ENCODE measurements at places on chromosomes 7 and 10.

DNA sequence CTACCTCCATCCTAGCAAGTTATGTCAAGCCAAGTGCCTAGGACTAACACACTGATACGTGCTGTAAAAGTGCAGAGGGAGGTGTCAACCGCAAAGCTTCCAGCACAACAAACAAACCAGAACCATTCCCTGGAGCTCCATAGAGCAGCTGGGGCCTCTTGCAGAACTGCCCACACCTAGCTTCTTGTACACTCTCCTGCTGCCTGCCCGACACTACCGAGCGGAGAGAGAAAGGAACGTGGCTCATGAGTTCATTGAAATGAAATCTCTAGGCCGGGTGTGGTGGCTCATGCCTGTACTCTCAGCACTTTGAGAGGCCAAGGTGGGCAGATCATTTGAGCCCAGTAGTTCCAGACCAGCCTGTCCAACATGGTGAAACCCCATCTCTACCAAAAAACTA lies 73.5 kb downstream of the MKI67 start:
- DNase-seq, result no peak

GRCh38 chr7:42407833-42408232 lies 170.8 kb upstream of the GLI3 start:
- no peak for DNase-seq

GRCh38 chr10:63154546-63155387 lies 21.6 kb downstream of the NRBF2 start:
- DNase-seq, result no peak

DNA sequence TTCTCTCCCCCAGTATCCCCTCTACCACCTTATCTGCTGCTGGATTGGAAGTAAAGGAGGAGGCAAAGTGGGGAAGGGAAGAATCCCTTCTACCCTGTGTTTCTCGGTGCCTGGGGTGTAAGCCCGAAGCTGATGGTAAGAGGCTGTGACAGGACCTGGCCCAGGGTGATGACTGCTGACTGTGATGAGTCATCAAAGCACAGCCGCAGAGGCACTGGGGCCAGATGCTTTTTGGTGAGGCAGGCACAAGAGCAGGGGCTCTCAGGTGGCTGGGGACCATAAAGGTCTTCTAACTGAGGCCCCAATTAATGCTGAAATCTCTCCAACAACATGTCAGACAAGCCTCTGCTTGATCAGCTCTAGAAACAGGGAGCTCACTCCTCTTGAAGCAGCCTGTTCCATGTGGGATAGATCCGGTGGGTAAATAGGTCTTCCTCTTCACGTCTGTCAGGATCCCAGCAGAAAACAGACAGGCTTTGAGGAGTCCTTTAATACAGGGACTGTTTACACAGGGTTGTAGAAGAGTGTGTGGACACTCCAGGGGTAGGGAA lies 86.1 kb upstream of the PCBD1 start:
- DNase-seq, result peak; percentile 29

GRCh38 chr10:110535958-110536891 lies 31.3 kb upstream of the SMC3 start:
- peak; percentile 59 for DNase-seq

GRCh38 chr10:3236644-3237404 lies 64.2 kb upstream of the PITRM1 start:
- DNase-seq, result no peak

- no peak for DNase-seq
Measured at GRCh38 chr7:116493449-116493848, 6.1 kb upstream of the CAV2 start.

DNA sequence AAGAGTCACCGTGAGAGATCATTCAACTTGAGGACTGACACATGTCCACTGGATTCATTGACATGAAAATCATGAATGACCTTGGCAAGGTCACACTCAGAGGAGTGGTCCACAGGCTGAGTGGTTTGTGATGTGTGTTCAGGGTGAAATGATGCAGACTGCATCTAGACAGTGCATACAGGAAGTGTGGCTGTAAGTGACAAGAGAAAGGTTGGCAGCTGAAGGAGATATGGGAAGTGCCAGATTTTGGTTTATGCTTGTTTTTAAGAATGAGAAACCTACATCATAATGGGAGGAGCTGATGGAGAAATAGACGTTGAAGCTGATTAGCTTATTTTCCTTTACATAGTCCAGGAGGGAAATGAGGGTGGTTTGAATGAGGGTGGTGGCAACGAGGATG lies 64.8 kb upstream of the VIPR2 start:
- DNase-seq, result no peak

GRCh38 chr10:119542357-119542987 lies at the start of gene RGS10:
Gene RGS10, minus strand, starts transcription at chr10:119542719. Its CDS starts 81 bp downstream, at chr10:119542638.
- DNase-seq, result peak; percentile 94

DNA sequence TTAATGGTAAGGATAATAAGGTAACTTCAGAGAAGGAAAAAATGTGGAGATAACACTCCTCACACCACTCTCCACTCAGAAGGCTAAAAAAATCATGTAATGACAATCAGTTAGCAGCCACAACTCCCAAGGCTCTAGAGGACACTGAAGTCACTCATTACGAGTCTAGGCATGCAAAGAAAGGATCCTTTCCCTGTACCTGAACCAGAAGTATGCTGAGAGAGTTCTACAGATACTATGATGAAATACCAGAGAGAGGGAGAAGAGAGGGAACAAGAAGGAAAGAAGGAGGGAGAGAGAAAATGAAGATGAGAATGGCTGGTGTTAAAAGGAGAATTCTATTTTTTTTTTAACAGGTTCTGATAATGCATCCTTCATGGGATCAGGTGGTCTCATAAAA lies 224.3 kb upstream of the PLXNA4 start:
- DNase-seq, result no peak

DNA sequence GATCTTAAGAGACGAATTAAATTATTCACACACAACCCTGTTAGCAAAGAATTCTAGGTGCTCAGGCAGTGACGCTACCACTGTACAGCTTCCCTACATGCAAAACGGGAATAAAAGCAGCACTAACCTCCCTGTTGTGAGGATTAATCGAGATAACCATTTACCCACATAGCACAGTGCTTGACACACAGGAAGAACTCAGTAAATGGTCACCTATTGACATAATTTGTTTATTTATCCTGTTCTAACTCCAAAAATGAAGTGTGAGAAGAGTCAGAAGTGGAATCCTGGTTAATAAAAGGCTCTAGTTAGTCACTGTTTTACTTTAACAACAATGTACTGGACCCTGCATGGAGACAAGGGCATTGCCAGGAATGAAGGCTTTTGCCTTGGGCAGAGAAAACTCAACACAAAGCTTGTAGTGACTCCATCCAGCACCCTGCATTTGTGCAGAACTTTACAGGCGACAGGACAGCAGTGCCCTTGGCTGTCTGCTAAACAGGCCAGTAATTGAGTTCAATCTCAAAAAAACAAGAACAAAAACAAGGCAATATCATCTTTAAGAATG lies 103.8 kb downstream of the SORBS1 start:
- no peak for DNase-seq

- no peak for DNase-seq
Measured at GRCh38 chr10:95475003-95475383, 86.2 kb downstream of the SORBS1 start.

GRCh38 chr10:8056871-8057331 lies 2.4 kb downstream of the GATA3 start:
- no peak for DNase-seq

GRCh38 chr10:3094609-3095036 lies 27.3 kb downstream of the PFKP start:
- DNase-seq, result no peak

GRCh38 chr10:104072786-104073185 lies 12.9 kb downstream of the COL17A1 start:
- DNase-seq, result peak; percentile 22

GRCh38 chr10:120732067-120732466 lies 119.1 kb upstream of the WDR11 start:
- no peak for DNase-seq

GRCh38 chr10:80051993-80052392 lies 26.5 kb upstream of the TMEM254 start:
- no peak for DNase-seq

DNA sequence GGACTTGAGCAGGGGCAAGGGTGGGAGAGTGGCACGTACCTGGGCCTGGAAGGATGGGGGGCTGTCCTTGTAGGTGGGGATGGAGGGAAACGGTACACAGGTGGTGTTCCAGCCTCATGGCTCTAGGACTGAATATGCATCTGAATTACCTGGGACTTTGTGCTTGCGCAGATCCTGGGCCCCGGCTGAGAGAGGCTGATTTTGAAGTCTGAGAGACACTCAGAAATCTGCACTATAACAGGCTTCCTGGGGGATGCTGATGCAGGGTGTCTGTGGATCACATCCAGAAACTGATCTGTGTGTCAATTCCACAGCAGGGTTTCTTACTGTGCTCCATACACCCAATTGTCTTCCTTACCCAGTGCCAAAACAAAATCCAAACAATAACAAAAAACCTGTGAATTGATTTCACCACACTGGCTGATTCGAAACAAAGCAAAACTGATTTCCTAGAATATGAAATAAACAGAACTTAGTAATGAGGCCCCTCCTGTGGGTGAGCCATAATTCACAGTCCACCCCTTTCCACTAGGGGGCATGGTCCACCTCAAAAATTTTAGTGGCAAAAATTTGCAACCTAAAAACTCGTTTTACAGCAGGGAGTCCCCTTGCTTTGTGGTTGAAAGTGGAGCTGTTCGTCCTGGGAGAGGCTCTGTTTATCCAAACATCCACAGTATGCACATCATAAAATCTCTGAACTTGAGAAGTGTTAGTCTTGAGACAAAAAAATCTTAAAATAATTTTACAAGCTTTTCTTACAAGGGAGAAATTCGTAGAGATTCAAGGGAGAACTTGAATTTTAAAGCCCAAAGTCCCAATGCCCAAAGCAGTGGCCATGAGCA lies 32.0 kb upstream of the PLEKHA1 start:
- peak; percentile 86 for DNase-seq

DNA sequence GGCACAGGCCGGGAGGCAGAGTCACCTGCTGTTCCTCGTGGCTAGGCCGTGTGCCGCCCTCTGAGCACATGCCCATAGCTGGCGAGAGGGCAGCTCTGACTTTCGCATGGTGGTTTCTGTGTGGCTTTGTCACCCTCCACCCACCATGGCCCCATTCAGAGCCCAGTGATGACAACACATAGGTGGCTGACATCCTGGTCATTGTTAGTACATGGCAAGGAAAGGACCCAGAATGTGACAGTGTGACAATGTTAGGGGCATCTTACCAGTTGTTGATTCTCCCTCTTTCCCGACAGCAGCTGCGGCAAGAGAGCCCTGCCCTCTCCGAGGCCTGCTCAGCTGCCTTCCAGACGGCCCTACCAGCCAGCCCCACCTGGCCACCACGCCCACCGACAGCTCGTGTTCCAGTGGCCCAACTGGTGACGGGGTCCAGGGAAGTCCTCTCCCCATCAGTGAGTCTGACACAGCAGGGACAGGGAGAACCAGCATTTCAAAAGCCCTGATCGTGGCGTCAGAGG lies 52.2 kb downstream of the ZNF467 start:
- no peak for DNase-seq

DNA sequence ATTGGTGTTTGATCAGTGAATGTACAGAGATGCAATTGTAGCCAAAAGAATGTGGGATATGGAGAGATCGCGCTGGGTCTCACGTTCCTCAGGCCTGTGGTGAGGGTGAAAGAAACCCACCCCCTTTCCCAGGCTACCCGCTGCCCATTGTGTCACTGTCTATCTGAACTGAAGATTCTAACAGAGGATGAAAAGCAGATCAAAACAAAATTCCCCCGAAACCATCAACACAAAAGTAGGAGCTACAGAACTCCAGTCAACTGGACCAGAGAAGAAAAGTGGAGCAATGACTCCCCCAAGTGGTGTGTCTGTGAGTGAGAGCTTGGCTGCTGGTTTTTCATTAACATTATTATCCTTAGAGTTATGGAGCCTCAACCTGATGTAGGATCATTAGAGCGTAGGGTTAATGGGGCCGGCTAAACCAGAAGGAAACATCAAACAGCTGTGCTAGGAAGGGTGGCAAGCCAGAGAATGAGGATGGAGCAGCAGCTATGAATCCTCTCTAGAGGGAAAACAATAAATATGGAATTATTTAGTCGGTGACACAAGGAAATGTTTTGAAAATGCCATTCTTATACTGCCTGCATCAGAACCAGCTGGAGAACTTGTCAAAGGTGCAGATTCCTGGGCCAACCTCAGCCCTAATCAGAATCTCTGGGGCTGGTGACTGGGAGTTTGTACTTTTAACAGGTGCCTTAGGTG lies 38.3 kb downstream of the AKR1B1 start:
- peak; percentile 78 for DNase-seq

- DNase-seq, result peak; percentile 16
Measured at GRCh38 chr7:88224601-88225275, 4.9 kb upstream of the SRI start.

- no peak for DNase-seq
Measured at GRCh38 chr7:9691286-9691685, 1257.9 kb downstream of the NXPH1 start.

All from GM03348 (cell line).